Effector memory CD4-positive, alpha-beta T cell (primary cell): ENCODE measurements at places on chromosomes 5 and 9.

DNA sequence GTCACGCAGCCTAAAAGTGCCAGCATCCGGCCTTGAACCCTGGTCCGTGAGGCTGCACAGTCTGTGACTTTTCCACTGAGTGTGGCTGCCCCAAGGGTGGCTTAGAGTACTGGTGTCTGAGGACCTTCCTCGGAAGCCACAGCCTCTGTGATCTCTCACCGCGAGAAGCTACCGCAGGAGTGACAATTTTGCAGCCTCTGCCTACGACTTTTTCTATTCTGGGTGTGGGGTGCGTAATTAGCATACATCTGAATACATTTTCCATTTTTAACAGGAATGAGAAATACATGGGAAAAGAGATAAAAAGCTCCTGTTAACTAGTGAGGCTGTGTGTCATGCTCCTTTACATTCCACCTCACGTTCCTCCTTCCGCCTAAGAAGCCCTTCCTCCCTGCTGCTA lies 48.3 kb upstream of the HRH2 start:
- no peak for DNase-seq

GRCh38 chr9:20722221-20722620 lies 38.2 kb downstream of the FOCAD start:
- no peak for DNase-seq

DNA sequence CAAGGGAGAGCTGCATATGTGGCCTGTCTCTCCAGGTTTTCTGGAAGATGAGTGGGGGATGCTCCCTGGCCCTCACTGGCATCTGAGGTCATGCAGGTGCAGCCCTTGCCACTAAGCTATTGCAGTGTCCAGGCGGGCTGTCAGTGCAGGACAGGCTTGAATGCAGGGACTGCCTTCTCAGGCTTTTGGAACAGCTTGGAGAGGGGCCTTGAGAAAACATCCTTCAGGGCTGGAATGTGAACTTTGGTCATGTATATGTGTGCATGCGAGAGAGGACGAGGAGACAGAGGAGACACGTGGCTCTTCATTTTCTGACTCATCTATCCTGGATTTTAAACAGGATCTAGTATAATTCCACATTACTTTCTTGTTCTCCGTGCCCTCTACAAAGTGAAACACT lies 90.3 kb downstream of the MACROH2A1 start:
- DNase-seq, result no peak

DNA sequence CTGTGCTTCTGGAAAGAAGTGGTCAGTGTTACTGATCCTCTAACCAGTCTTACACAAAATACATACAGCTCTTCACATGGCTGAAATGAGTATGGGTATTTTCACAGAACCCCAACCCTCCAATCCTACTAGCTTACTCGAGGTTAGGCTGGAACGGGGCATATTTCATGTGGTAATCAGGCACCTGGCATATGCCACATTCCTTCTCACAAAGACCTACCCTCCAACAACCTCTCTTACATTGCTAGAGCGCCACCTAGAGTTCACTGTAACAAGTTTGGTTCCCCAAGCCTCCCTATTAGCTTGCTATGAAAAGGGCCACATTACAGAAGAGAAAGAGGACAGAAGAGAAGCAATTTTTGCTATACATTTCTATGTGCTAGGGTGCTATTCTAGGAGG lies 597.3 kb downstream of the PRELID2 start:
- DNase-seq, result no peak

GRCh38 chr9:130756037-130756436 lies 62.5 kb downstream of the EXOSC2 start:
- no peak for DNase-seq

DNA sequence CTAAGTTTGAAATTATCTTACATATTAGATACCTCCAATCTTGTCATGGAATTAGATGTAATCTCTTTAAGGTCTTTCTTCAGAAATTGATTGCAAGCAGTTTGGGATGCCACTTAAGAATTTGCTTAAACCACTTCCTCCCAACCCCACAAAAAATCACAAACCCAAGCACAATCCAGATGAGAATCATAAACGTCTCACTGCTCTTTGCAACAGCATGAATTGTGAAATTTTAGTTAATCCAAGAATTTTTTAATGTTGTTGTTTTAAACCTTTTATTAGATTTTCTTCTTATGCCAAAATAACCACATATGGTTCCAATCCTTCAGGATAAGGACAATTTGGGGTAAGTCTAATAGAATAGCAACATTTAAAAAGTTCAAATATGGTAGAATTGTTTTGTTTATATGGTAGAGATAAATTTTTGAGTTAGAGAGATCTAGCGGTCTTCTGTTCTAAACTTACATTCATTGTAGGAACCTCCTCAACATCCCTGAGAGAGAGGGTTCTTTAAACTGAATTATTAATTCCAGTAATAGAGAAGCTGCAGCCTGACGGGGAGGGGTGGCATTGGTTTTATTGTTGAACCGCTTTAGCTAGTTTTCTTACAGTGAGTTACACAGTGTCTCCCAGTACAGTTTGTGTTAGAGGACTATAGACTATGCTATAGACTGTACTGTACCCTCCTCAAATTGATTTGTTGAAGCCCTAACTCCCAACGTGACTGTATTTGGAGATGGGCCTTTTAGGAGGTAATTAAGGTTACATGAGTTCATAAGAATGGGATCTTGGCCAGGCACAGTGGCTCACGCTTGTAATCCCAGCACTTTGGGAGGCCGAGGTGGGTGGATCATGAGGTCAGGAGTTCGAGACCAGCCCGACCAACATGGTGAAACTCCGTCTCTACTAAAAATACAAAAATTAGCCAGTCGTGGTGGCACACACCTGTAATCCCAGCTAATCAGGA lies 24.8 kb upstream of the IL6ST start:
- no peak for DNase-seq
